ENCODE measurements at places on chromosomes 5 and 9.

GRCh38 chr5:66987540-66987939 lies 209.1 kb downstream of the CD180 start:
- DNase-seq = no peak

DNA sequence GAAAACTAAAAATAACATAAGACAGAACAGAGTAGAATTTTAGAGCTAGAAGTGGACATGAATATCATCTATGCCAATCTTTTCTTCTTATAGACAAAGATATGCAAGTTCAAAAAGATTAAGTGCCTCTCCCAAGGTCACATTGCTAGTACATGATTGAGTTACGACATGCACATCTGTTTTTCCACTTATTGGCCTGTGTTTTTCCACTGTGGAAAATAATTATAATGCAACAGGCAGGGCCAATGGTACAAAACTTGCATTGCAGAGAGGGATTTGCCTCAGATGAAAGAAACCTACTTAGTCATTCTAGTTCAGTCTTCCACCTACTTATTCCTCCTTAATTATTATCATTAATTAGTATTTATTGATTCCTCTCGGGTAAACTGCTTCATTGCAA lies 407.8 kb upstream of the SGCD start:
- no peak for DNase-seq

- DNase-seq = no peak
Observed at GRCh38 chr9:33682551-33682950, 112.8 kb upstream of the PRSS3 start.

GRCh38 chr5:135032999-135033861 lies 798 bp downstream of the PITX1 start:
- no peak for DNase-seq

GRCh38 chr5:78527054-78527859 lies 121.3 kb downstream of the LHFPL2 start:
- no peak for DNase-seq

DNA sequence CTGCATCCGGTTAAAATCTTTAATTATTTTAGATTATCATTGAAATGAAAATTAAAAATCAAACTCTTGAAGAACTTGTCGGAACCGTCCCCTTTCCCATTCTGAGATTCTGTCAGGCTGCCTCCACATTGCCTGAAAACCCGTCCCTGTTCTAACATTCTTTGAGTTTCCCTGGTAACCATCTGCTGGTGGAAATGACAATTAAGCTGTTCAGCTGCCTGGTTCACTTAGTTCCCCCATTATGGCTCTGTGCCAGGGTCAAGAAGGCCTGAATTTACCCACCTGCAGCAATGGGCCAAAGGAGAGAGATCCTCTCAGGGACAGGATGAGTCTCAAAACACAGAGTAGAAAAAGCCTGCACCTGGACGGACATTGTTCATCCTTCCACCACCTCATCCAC lies 11.8 kb upstream of the TCOF1 start:
- DNase-seq = no peak

DNA sequence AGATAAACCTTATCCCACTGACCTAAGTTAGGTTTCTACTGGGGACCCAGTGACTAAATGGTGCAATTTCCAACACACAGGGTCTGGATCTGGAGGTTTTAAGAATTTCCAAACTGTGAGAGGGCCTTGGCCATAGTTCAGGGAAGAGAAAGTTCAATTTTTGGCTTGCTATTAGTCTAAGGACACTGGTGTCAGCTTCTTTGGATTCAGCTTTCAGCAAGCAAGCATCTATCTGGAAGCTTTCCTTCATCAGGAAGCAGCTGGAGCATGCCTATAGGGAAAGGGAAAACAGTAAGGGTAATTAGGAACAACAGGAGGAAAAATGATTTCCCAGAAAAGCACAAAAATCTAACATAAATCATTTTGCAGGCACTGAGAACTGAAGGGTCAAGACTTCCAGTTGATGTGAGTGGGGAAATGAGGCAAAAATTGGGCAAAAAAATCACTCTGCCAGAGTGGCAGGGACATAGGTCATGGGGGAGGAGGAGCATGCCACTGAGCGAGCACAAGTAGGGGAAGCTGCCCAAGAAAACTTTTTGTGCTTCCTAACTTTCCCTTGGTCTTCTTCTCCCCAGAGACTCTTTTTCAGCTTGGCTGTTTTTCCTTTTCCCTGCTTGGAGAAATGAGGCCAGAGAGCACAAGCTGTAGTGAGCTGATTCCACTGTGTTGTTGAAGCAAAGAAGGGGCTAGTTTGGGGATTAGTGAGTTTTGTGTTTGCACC lies 299.6 kb downstream of the FGF10 start:
- DNase-seq = no peak

DNA sequence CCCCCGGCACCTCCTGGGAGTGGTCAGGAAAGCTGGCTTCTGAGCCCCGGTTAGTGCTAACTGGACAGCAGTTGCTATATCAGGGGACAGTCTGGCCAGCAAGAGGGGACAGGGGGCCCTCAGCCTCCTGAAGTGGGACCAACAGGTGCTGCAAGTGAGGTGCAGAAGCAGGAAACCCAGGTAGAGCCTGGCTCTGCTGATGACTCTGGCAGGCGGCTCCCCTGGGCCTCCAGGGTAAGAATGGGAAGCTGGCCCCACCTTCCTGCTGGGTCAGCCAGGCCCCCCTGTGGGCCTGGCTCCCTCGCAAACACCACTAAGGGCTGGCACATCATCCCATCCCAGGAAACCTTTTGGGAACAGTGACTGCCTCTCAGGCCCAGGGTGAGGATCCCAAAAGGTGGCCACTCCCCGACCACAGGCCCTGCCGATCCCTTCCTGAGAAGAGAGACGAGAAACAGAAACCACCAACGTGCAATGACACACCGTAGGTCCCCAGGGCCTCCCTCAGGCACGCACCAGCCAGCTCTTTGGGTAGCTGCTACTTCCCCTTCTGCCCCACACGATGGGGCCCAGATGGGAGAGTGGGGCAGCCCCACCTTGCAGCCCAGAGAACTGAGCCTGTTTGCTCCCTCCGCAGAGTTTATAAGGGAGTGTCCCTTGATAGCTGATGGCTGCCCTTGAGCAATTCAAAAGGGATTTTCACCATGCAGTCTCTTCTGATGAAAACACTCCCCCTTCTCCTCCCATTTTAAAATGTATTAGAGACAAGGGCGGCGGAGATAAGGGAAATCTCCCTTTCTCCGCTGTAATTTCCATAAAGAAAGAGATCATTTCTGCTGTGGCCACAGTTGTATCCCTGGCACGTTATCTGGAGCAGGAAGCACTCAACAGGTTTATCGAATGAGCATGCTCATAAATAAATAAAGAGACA lies 76.8 kb downstream of the STK10 start:
- DNase-seq = peak; percentile 58

All from liver (tissue), 10 donors.